ENCODE measurements at places on chromosomes 3 and 15.

GRCh38 chr3:95934181-95934580 is 880.2 kb upstream of the EPHA6 start:
- DNase-seq: no peak

- DNase-seq: no peak
Observed at GRCh38 chr3:134937256-134938028, 142.4 kb downstream of the EPHB1 start.

- DNase-seq: no peak
Observed at GRCh38 chr3:184332370-184333090, 4.9 kb upstream of the FAM131A start.

GRCh38 chr3:77449459-77450350 is 409.8 kb downstream of the ROBO2 start:
- no peak for DNase-seq

DNA sequence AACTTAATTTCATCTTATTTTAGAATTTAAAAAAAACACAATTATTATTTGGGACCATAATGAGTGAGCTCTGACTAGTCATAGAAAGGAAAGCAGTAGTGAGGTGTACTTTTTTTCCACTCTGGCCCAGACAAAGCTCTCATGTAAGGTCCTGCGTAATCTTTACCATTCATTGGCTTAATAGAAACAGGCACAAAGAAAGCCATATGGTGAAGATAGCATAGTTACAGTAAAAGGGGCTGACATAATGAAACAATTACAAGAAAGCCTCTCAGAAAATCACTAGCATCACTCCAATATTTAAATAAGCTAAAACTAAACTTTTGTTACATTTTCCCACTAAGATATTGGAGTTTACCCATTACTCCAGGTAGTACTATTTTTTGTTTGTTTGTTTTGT is 384.6 kb upstream of the ALCAM start:
- DNase-seq: no peak

- no peak for DNase-seq
Observed at GRCh38 chr15:40043927-40044716, 5.1 kb upstream of the SRP14 start.

- DNase-seq: no peak
Observed at GRCh38 chr3:161413855-161414210, 42.5 kb upstream of the SPTSSB start.

GRCh38 chr15:51758645-51759044 is 7.2 kb downstream of the TMOD2 start:
- no peak for DNase-seq

DNA sequence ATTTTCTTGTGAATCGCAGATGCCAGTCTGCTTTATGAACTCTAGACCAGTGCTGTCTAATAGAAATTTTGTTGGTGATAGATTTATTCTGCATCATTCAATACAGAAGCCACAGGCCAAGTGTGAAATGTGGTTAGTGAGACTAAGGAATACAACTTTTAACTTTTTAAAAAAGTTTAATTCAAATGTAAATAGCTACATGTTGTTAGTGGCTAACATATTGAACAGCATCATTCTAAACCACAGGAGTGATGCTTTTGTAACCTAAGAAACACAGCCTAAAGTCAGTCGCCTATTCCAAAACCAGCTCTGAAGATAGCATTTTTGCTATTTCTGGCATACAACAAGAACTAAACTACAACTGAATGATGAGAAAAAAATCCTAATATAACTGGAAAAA is 164.8 kb upstream of the CBLB start:
- DNase-seq: no peak

GRCh38 chr3:46867550-46867898 is 4.3 kb upstream of the MYL3 start:
- DNase-seq: no peak

GRCh38 chr3:117356091-117356705 is 646.6 kb downstream of the TUSC7 start:
- no peak for DNase-seq

DNA sequence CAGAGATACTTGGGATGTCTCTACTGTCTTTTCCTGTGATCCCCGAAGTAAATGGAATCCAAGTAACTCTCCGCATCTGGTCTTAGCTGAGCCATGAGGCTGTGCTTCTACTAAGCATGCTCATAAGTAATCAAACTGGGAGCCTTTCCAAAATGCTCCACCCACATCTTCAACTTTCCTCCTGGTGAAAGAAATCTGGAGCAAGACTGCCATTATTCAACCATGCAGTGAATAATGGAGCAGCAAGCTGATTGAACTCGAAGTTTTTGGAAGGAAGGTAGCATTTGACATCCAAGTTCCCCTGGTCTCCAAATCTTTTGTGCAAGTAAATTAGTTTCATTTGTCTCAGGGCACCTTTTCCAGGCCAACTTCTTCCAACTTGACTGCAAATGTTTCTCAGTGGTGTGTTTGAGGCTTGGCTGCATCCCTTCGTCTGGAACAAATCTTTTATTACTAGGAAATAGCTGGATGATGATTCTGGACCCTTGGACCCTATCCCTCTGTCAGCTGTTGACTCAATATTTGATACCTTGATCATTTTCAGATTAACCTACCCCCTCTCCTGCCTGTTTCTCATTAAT is 19.4 kb downstream of the GXYLT2 start:
- no peak for DNase-seq

- no peak for DNase-seq
Observed at GRCh38 chr3:73419179-73419803, 205.4 kb downstream of the PDZRN3 start.

- no peak for DNase-seq
Observed at GRCh38 chr15:36696196-36696595, 116.8 kb downstream of the CDIN1 start.

DNA sequence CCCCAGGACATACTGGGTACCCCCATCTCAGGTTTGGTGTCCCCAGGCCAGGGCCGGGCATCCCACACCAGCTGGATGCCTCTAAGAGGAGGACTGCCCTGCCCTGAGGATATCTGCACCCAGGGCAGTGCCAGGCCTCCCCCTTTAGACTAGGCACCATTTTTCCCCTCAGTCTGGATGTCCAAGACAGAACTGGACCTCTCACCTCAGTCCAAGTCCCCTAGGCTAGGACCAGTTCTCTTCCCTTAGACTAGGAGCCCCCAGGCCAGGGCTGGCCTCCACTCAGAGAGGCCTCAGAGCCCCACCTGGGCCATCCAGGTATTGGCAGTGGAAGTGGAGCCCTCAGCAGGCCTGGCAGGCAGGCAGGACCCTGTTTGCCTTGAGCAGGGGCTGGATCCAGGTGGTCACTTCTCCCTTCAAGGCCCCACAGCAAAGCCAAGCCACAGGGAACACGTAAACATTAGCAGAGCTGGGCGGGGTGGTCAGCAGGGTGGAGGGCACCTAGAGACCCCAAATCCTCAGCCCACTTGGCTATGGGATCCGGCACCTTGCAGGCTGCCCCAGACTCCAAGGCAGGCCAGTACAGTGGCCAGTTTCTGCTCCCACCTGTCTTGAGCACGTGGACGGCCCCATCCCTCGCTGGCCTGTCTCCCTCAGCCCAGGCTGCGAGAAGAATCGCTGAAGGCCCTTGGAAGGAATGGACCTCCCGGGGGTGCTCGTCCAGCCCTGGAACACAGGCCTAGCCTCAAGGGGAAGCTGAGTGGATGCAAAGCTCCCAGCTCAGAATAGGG is 28.3 kb downstream of the PTH1R start:
- DNase-seq: no peak

DNA sequence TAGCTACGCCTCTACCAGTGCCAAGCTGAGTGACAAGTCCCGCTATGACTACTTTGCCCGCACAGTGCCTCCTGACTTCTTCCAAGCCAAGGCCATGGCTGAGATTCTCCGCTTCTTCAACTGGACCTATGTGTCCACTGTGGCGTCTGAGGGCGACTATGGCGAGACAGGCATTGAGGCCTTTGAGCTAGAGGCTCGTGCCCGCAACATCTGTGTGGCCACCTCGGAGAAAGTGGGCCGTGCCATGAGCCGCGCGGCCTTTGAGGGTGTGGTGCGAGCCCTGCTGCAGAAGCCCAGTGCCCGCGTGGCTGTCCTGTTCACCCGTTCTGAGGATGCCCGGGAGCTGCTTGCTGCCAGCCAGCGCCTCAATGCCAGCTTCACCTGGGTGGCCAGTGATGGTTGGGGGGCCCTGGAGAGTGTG is 5.7 kb downstream of the GRM2 start:
- DNase-seq: no peak

- peak; percentile 26 for DNase-seq
Observed at GRCh38 chr3:50375258-50375931, 16.1 kb upstream of the TMEM115 start.

DNA sequence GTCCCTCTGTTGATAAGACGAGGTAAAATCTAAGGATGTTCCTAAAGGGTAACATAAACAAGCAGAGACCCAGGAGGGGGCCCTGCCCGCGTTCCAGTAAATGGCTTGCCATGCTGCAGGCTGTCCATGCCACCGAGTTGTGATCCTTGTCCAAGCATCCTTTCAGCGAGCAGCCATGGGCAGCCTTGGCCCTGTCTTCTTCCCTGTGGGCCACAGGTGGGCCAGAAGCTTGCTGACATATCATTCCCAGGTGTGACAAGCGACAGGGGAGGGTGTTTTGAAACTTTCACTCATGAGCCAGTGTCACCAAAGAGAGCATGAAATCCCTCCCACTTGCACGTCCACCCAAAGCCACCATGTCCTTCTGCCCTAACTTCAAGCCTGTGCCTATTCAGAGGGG is 53.7 kb downstream of the PCSK6 start:
- DNase-seq: no peak

- DNase-seq: no peak
Observed at GRCh38 chr3:141326123-141326522, 42.2 kb upstream of the ZBTB38 start.

DNA sequence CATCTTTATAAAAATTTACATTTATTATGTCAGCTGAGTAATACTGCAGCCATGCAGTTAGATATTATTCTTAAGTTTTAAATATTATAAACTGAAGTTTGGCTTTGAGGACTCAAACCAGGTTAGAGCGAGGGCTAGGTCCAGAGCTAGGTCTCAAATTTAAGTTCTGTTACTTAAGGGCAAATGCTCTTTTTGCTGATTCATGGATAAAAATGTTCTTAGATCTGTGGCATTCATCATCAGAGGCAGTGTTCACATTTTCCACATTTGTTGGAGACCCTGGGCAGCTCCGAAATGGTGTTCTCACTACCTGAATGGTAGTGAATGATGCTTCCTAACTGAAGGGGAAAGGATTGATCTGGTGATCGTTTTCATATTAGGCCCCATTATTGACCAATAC is 121.4 kb upstream of the MB21D2 start:
- DNase-seq: no peak
